ENCODE measurements at places on chromosomes 12 and 14.

DNA sequence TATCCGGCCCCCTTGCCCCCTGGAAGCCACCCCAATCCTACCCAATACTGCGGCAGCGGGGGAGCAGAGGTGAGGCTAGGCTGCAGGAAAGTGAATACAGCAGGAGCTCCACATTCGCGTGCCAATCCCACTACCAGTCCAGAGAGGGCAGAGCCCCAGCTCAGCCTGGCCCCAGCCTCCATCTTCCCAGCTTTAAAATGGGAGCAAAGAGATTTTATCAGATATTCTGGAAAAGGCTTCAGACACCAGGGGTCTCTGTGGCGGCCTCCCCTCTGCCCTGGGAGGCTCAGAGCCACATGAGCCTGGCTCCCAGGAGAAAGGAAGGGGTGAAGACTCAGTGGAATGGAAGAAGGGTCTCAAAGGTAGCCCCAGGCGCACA is 72.7 kb downstream of the NCOR2 start:
- DNase-seq, result no peak

- no peak for DNase-seq
Observed at GRCh38 chr14:42854061-42854460, 1247.4 kb downstream of the LRFN5 start.

- DNase-seq, result no peak
Observed at GRCh38 chr12:62684570-62685295, 218.1 kb downstream of the MON2 start.

- DNase-seq, result no peak
Observed at GRCh38 chr12:93657071-93657470, 20.1 kb upstream of the CRADD start.

DNA sequence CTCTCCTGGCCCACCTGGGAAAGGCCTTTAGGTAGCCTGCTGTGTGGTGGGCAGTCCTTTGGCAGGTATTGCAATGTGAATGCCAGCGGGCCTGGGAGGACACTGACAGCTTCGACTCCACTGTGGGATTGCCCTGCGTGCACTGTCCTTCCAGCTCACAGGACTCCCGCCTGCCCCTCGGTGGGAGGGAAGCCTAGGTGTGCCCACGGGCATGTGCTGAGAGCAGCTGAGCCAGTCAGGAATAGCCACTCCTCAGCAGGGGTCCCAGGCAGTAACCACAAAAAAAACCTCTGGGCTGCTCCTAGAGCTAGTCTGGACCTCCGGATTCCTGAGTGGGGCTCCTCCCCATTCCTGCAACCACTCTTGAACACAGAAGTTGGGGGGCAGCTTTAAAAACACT is 278.2 kb downstream of the FOXN3 start:
- DNase-seq, result no peak

DNA sequence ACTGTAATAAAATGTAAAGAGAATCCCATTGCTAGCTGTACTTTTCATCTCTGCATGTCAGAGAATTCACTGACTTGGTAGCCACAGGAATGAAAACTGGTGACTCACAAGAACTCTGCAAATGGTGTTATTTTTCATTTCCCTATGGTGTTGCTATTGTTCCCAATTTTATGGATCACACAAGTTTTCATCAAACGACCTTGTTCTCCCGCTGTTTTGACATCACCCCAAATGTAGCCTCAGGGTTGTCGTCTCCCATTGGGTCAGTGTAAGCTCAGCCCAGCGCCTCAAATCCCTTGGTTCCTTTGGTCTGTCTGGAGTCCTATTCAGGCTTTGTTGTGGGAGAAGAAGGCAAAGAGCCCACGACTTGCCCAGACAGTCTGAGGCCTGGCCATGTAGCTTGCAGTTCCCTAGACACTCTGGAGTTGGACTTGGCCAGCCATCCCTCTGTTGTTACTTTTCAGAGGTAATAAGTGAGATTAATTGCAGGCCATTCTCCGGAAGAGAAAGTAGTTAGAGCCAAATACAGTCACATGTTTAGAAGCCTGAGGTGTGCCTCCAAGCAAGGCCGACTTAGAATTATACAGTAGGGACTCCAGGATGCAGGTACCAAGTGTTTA is 159.2 kb downstream of the TGFB3 start:
- no peak for DNase-seq

GRCh38 chr14:21455912-21456667 is at the start of gene CHD8:
CHD8 (minus strand) TSS chr14:21456123; CDS start chr14:21431643, 24,480 bp downstream.
- DNase-seq, result peak; percentile 100

GRCh38 chr12:94322346-94322745 is 137.3 kb downstream of the CEP83 start:
- no peak for DNase-seq

GRCh38 chr14:98138666-98139065 is 1133.3 kb downstream of the BCL11B start:
- peak; percentile 87 for DNase-seq

GRCh38 chr12:45260104-45260815 is 44.4 kb downstream of the ANO6 start:
- DNase-seq, result no peak
